ENCODE measurements at places on chromosomes 16 and 17.

DNA sequence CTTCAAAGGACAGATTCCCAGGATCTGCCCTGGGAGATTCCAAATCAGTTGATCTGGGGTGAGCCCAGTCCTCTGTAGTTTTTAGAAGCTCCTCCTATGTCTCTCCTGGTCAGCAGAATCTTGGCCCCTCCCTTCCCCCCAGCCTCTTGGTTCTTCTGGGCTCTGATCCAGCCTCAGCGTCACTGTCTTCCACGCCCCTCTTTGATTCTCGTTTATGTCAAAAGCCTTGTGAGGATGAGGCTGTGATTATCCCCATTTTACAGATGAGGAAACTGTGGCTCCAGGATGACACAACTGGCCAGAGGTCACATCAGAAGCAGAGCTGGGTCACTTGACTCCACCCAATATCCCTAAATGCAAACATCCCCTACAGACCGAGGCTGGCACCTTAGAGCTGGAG, 840 bp upstream of the CDH5 start:
- DNase-seq = no peak

- DNase-seq = peak; percentile 99
Measured at GRCh38 chr17:32444301-32445073, at the start of gene PSMD11. Gene PSMD11, plus strand, starts transcription at chr17:32444510. Its CDS starts 14 bp downstream, at chr17:32444524.

GRCh38 chr16:14539631-14540030, 90.4 kb downstream of the PARN start:
- no peak for DNase-seq

GRCh38 chr16:80744856-80745255, 59.5 kb downstream of the CDYL2 start:
- DNase-seq = no peak

- DNase-seq = no peak
Measured at GRCh38 chr16:24188021-24188542, 68.1 kb upstream of the CACNG3 start.

- no peak for DNase-seq
Measured at GRCh38 chr16:35733278-35733965, 2274.0 kb downstream of the TP53TG3F start.

DNA sequence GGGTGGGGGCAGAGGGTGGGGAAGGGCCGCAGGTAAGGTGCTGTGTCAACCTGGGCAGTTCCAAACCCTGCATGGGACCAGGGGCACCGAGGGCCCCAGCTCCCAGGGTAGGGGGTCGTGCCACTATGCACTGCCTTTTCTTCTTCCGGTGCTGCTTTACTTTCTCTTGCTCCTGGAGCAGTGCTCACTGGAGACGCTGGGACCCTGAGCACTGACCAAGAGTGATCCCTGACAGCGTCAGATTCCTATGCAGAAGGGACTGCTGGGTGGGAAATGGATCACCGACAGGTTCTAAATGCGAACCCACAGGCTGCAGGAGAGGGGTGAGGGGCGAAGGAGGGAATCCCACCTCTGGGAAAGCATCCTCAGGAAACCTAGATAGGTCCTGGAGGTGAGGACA, 470.1 kb downstream of the SOX9 start:
- DNase-seq = no peak

DNA sequence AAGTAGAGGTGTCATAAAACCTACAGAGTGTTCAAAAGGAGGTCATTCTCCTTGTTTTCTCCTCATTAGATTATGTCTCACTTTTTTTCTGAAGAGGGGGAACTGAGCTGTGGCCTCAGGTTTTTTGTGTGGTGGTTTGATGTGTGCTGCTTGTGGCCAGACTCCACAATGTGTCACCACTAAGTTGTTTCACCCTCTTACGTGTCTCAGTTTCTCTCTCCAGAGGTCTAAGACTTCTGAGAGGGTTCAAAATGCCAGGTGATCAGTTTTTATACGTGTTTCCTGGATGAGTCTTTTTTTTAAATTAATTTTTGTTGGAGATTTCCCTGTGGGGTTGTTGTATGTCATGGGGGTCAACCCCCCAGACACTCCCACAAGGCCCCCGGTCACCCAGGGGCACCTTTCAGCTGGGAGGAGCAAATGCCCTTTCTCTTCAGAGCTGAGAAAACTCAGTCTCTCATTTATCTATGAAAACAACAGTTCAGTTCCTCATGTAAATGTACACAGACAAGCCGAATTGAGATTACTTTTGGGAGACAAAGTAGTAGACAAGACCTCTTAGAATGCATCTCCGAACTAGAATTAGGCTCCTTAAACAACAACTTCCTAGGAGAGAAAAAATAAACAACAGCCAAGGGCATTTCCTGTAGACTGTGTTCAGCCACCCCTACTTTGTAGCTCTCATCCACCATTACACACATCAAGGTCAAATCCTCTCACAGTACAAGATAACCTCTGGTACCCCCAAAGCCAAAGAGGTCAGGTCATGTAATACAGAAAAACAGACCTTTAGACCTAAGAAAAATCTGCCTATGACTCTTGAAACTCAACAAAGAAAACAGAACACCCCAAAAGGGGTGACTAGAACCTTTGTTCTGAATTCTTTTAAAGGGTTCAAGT, 23.9 kb upstream of the TMEM98 start:
- no peak for DNase-seq

GRCh38 chr16:57371494-57372371, 557 bp upstream of the CX3CL1 start:
- no peak for DNase-seq

DNA sequence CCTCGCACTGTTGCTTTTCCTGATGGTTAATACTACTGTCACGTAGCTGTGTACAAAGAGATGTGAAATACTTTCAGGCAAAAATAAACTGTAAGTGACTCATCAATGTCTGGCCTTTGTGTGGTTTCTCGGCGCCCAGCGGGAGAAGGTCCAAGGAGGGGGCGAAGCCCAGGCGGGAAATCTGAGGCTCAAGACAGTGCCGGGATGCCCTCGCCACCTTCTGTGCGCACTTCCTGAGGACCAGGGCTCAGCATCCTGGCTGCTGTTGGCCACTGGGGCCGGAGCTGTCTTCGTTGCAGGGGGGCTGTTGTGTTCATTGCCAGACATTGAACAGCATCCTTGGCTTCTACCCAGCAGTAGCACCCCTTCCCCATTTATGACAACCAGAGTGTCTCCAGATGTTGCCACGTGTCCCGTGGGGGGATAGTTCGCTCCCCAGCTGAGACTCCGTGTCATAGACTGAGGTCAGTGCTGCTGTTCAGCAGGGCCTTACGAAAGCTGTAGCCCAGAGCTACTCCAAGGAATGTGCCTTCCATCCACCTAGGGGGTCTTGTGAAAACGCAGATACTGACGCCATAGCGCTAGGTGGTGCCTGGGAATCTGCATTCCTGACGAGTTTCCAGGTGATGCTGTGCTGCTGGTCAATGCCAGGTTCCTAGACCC, 67.3 kb upstream of the PLCG2 start:
- DNase-seq = no peak

DNA sequence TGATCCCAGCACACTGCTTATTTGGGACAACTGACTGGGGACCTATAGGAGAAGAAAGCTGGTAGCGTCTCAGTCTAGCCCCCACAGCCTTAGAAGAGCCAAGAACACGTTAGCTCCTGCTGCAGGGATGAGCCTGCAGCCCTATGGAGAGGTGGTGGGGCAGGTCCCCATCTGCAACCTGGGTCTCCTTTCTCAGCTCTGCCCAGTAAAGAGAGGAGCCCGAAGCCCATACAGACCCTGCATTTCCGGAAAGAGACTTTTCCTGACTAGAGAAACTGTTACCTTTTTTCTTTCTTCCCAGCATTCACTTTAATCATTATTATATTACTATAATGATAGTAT, 788 bp downstream of the METTL22 start:
- DNase-seq = no peak

- no peak for DNase-seq
Measured at GRCh38 chr17:43644081-43644480, 17.6 kb downstream of the MEOX1 start.

GRCh38 chr16:56614549-56614991, 6.2 kb downstream of the MT2A start:
- DNase-seq = no peak

- DNase-seq = no peak
Measured at GRCh38 chr17:59470624-59471297, 94.6 kb upstream of the DHX40 start.

DNA sequence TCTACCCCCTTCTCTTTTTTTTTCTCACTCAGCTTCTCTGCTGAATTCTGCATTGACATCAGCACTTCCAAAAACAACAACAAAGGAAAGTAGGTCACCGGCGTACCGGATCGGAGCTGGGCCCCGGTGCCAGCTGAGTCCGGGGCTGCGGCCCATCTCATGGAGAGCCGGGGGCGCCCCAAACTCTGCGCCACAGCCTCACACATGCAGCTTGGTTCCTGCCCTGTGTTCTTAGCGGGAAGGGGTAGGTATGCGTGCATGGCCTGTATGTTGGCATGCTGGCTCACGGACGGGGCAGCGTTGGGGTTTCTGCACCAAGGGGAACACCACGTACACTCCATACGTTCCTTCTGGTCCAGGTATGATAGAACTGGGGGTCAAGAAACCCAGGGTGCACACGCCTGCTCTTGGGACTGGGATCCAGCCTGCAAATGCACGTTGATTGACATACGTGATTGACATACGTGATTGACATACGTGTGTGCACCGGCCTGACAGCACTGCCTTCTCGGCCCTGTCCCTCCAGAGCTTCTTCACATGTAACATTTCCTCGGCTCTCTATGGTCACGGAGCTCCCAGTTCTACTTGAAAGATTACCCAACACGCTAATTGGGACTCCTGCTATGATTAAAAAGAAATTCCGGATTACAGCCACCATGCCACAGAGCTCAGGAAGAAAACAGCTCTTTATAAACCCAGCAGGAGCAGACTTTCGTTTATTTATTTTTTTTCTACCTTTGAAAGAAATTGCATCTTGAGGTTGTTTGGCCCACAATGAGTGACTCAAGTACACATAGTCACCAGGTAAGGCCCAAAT, 88.7 kb downstream of the RPA1 start:
- DNase-seq = no peak

DNA sequence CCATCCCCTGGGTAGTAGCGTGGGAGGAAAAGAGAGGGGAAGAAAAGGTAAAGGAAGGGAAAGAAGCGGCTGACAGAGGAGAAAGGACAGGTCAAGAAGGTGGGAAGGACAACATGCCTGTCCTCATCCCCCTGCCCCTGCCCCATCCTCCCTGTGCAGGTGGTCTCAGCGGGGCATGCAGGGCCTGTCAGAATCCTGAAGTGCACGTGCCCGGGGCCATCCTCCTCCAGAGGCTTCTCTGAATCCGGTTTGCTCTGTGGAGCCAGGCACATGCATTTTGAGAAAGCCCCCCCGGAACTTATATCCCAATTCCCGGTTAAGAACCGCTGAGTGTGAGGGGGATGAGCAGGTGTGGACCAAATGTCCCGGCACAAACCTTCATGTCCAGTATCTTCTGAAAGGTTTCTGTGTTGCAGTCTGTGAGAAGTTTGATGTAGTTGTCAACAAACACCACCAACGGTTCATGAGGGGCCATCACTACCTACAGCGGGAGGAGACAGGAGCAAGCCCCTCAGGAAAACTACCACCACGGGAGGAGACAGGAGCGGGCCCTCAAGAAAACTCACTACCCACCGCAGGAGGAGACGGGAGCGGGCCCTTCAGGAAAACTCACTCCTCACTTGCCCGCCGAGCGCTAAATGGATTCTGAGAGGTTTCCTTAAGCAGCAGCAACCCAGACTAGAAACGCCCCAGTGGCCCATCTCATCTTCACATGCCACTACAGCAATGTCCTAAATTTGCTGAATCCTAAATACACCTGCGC, 167.0 kb upstream of the RPH3AL start:
- no peak for DNase-seq

DNA sequence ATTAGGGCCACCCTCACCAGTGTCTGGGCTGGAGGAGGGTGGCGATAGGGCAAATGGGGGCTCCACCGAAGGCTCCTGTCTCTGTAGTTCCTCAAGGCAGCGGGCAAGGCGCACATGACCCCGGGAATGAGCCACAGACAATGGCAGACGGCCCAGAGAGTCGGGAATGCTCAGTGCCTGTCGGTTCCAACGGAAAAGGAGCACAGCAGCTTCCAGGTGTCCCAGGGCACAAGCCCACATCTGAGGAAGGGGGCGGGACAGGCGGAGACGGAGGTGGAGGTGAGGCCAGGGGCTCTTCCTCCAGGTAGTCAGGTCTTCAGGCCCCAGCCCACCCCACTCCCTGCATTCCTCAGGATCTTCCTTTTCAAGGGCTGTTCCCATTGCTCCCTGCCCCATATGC, 5.1 kb upstream of the SPAG7 start:
- no peak for DNase-seq

GRCh38 chr17:63693411-63694113, 6.4 kb downstream of the LIMD2 start:
- no peak for DNase-seq

DNA sequence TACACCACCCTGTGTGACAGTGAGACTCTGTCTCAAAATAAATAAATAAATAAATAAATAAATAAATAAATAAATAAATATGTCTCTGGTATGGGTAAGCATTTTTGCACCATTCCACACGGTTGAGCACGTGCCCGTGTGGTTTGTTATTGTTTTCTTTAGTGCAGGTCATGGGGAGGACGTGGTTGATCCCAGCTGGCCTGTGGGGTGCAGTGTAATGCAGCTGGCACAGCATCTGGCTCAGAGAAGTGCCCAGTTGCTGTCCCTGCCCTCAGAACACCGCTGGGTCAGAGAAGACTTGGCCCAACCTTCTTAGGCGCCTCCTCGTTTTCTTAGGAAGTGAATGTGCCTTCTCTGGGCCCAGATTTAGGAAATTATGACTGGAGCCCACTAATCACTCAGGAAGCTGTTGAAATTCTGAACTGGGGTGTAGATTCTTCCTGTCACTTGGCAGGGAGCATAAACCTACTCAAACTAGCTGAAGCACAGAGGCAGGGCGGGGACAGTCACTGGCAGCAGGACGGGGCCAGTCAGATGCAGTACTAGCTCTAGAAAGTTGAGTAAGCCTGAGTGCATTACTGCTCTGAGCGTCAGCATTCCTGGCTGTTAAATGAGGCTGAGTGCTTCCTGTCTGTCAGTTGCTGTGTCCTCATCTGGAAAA, 85.9 kb downstream of the SNX29 start:
- no peak for DNase-seq

DNA sequence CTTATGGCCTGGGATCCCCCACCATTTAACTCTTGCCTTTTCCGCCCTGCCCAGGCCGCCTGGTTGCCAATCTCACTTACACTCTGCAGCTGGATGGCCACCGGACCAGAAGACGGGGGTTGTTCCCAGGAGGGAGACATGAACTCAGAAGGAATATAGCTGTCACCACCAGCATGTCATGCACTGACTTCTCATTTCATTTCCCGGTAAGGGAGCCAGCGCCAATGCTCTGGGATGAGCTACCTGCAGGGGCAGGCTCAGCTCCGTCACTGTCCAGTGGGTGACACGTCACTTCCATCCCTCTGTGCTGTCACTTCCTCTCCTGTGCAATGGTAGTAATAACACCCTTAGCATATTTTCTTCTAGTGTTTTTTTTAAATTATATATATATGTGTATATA, 26.7 kb downstream of the ITGAL start:
- no peak for DNase-seq

DNA sequence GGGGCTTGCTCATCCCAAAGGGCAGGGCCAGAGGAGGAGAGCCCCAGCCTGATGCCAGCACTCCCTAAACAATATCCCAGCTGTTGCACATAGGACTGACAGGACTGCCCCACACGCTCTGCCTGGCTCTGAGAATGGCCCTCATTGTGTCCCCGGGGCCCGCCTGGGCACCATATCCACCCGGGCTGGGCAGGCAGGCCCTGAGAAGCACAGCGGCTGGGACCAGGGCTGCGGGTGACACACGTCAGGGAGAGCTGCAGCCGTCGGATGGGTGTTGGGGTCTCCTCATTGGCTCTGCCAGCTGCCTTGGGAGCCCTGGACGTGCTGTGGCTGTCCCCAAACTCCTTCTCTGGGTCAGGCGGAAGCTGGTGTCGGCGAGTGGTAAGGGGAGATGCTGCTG, 4.2 kb downstream of the BCAR1 start:
- no peak for DNase-seq
